Stimulated activated CD8-positive, alpha-beta memory T cell treated with anti-CD3 and anti-CD28 coated beads, Interleukin-2, amount 100 ng/mL, for 48 hours (primary cell): ENCODE measurements at places on chromosomes 6 and 20.

DNA sequence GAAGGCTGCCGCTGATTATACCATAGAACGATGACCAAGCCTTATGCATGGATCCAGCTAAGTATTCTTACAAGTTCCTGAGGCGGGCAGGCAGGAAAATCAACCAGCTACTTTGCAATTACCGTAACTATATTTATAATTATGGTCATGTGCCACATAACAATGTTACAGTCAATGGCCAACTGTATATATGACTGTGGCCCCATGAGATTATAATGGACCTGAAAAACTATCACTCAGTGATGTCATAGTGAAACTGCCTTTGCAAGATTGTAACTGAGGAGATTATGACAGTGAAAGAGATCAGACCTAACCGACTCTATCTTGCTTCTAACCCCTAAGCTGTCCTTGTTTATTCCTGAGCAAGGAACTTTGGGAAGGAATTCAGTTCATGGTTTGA lies 33.1 kb upstream of the FAM135A start:
- DNase-seq: no peak

- DNase-seq: no peak
Measured at GRCh38 chr6:10406556-10406955, 8.3 kb downstream of the TFAP2A start.

DNA sequence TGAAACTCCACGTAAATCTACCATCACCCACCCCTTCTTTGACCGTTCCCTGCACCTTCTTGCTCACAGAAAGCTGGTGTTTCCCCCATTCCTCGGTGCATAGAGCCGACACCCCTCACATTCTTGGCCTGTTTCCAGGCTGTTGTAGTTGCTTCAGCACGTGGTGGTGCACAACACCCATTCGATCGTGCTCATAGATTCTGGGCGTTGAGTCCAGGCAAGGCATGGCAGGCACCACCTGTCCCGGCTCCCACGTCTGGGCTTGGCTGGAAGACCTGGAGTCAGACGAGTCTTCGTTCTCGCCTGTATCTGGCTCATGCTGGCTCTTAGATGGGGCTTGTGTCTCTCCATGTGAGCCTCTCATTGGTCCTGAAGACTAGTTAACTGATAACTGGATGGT lies 100.6 kb downstream of the FAM120B start:
- no peak for DNase-seq

GRCh38 chr6:3032986-3033385 lies 33.3 kb downstream of the NQO2 start:
- no peak for DNase-seq

- no peak for DNase-seq
Measured at GRCh38 chr6:149383371-149383770, 16.7 kb upstream of the SUMO4 start.

GRCh38 chr6:163688739-163689362 lies 274.3 kb downstream of the QKI start:
- no peak for DNase-seq
